Activated T-cell treated with anti-CD3 and anti-CD28 coated beads, Interleukin-2, amount 50 U/mL, for 72 hours (primary cell): ENCODE measurements at places on chromosomes 12 and 14. TPM values are rescaled to one million over a fixed set of nuclear protein-coding genes. Genes with fewer than 3 reads are reported as not detected.

- no peak for DNase-seq
Measured at GRCh38 chr12:10405294-10405693, 4.3 kb downstream of the KLRC4 start.

DNA sequence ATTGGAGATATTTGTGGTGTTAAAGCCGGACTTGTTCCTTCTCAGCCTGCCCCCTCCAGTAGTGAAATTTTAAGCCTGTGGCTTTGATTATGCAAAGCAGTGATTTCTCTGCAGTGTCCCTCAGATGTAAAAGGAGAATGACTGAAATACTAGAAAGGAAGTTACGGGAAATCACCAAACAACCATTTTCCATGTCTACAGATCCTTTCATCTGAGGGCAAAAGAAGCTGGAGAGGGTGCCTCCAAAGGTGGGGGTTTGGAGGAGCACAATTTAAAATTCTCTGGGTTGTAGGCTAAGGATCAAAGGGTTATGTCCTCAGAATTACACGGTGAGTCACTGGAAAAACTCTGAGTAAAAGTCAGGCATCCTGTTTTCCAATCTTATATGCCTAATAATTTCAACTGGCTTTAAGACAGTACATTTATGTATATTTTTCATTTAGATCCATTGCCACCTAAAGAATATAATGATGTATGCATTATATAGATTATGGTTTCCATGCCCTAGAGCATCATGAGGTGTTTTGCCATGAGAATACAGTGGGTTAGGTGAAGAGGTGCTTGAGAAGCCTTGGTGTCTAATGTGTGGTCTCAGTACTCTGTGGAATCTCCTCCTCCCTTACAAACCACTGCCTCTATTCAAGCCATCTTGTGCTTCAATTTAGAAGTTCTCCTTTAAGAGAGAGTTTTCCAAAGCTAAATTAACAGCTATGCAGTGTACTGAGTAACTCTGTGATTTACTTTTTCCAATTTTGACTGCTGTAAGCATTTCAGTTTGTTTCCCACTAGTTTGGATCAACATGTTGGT, 362.1 kb downstream of the RAD51B start:
- DNase-seq, result no peak

NEUROD4 gene
- not detected for total RNA-seq

RPL10L gene
- not detected for total RNA-seq

DNA sequence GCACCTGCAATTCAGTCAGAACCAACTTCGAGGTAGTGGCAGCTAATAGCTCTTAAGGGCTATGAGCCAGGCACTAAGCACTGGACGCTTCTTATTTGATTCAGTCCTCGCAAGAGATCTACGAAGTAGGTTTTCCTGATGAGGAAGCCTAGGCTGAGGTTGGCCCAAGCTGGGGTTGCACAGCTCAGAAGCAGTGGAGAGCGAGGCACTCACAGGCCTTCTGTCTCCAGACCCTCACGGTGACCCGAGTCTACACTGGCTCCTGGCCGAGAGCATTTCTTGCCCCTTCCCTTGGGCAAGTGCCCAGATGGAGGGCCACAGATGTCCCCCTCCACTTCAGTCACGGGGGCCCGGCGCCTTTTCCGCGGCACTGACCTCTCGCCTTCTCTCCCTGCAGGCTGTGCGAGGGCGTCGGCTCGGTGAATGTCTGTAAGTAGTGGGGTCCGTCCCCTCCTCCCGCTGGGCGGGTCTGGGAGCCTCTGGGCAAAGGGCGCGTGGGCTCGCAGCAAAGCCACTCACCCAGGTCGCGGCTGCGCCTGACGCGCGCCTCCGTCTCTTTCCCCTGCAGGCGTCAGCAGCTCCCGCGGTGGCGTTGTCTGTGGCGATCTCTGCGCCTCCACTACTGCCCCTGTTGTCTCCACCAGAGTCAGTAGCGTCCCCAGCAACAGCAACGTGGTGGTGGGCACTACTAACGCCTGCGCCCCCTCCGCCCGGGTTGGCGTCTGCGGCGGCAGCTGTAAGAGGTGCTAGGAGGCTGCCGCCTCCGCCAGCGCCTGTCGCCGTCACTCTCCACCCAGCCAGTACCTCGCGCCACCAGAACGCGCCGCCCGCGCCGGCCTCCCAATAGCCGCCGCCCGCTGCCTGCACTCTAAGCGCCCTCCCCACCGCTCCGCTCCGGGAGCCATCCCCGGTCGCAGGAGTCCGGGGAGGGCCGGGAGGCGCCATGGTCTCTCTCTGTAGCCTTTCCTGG, 13.1 kb downstream of the KRT83 start:
- peak; percentile 66 for DNase-seq

VSX2 gene
- total RNA-seq, result not detected

- DNase-seq, result no peak
Measured at GRCh38 chr14:91964724-91965123, 17.2 kb upstream of the FBLN5 start.

KLRK1 gene
- 18.9 TPM for total RNA-seq

DNA sequence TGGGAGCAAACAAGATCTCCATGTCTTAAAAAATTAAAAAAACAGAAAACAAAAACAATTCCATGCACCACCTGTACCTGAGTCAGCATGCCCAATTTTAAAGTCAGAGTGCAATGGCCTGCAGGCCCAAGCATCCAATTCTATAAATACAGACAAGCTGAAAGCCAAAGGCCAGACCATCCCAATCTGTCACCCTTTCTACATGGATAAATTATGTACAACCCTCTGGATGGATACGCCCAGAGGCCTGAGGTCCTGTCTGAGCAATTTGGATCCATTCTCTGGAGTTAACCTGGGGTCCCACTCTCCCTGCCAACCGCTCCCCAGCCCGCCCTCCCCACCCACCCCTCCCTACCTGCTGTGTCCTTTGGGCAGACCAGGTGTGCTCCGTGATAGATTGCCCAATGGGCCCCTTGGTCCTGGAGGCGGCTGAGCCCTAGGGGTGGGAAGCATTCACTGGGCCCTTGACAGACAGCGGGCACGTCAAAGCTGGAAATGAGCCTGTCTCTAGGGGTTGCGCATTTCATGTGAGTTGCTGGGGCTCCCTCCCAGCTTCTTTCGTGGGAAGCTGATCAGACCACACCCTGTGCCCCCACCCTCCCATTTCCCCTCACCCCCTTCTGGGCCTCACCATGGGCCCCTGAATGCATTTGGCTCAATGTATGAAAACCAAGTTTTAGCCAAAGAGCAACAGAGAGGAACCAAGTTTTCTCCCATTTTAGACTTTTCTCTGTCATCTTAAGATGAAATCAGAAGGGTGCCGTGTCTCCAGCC, 171.3 kb downstream of the BCL11B start:
- no peak for DNase-seq

OR11G2 gene
- not detected for total RNA-seq

TMEM52B gene
- not detected for total RNA-seq

- DNase-seq, result no peak
Measured at GRCh38 chr14:70425354-70425753, 8.5 kb upstream of the SYNJ2BP start.

KRT2 gene
- not detected for total RNA-seq

DNA sequence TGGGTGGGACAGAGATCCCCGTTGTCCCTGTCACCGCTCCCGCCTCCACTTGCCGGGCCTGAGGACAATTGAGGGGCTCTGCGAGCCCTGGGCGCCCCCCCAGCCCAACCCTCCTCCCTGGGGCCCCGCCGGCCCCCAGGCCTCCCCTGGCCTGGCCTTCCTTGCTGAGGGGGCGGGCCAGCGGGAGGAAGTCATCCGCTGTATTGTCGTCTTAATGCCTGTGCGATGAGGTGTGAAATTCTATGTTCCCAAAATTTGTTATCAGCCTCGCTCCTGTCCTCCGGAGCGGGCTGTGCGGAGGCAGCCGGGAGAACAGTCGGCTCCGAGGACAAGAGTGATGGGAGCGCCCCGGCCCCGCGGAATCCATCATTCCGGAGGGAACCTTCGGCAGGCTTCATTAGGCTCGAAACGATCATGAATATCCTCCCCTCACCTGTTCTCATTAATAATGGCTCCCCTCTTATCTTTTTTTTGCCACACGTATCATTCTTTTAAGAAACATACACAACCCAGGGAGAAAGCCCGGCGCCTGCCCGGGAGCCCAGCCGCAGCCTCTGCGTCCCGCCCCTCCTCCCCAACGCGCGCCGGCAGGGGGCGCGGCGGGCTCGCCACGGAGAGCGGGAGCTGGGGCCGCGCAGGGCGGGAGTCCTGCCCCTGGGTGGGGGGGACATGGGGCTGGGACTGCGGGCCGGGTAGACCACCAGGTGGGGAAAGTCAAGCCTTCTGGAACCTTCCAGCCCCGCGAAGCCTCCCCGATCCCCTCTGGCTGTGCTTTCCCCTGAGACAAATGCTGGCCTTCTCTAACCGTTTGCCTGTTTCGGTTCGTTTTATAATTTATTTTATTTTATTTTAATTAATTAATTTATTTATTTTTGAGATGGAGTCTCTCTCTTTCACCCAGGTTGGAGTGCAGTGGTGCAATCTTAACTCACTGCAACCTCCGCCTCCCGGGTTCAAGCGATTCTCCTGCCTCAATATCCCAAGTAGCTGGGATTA, 17.1 kb upstream of the DLK1 start:
- peak; percentile 12 for DNase-seq

TMEM229B gene
- total RNA-seq, result 0.32 TPM

GRCh38 chr12:88854260-88854659, 274.0 kb upstream of the KITLG start:
- DNase-seq, result no peak

HSPA2 gene
- 5.5 TPM for total RNA-seq

DNA sequence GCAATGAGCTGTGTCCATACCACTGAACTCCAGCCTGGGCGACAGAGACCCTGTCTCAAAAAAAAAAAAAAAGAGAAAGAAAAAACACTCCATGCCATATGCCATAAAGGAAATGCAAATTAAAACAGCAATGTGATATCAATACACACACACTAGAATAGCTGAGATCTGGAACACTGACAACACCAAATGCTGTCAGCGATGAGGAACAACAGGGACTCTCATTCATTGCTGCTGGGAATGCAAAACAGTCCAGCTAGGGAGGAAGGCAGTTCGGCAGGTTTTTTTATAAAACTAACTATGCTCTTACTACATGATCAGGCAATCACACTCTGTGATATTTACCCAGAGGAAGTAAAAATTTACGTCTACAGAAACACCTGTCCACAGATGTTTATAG, 3.4 kb upstream of the ABCB9 start:
- DNase-seq, result no peak

DNA sequence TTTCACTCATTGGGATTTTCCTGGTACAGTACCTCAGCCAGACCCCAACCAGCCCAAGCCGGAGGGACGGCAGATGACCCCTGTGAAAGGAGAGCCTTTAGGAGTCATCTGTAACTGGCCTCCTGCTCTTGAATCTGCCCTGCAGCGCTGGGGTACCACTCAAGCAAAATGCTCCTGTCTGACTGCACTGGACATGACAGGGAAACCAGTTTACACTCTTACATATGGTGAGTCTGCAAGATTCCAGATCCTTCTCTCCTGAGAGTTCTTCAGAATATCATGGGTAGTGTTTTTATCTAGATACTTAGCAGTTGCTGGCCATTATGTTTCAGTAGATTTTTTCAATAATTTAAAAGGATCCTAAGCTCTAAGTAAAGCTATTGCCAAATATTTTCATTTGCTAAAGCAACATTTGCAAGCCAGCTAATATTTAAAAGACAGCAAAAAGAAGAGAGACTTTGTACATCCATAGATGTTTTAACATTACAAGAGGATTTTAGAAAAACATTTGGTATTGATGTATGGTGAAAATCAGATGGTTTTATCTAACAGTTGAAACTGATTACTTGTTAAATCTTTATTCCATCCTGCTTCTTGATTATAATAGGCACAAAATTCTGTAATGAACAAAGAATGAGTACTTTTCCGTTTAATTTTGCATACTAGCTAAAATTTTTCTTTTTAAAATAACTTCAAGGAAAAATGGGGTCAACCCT, 85.1 kb upstream of the ATF1 start:
- no peak for DNase-seq

GRCh38 chr12:3014641-3015040, 55.4 kb downstream of the TEAD4 start:
- DNase-seq, result no peak

DNA sequence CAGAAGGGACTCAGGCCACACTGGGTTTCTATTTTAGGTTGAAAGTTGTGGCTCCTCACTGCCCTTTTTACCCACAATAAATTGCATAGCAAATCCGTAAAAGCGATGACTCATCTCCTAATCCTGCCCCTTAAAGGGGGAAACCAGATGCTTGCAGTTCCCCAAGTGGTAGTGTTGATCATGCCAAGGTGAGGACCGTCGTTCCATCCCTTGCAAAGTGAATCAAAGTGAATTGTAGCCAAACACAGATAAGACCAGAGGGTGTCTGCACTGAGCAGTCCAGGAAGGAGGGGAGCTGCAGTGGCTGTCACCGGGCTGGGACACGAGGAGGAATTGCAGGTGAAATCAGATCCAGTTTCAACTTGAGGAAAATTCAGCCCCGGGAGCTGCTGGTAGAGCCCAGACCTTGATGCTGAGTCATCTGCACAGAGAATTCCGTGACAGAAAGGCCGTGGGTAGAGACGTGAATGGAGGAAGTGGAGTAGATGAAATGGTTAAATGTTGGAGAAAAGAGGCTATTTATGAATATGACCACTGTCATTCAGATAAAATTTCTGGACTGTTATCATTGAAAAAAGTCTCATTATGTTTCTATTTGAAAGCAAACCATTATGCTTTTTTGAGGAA, 44.2 kb upstream of the MMP17 start:
- no peak for DNase-seq

DNA sequence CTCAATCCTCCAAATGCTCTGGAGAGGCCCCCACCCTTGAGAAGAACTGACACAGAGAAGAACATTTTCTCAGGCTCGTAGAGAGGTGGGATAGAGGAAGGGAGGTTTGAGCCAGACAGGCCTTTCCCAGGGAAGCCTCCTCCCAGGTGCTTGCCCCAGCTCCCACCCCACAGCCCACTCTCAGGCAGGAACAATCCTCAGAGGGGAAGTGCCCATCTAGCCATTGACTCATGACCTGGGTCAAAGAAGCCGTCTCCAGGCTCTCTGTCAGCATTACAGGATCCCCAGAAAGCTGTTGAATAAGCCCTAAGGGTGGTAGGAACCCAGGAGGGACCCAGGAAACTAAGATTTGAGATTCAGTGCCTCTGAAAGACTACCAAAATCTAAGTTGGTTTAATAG, 3.8 kb downstream of the AQP6 start:
- no peak for DNase-seq

GRCh38 chr12:129594098-129594497, 309.7 kb downstream of the TMEM132D start:
- DNase-seq, result no peak
